Uterus (tissue), 4 donors: ENCODE measurements at places on chromosomes 12 and 14.

DNA sequence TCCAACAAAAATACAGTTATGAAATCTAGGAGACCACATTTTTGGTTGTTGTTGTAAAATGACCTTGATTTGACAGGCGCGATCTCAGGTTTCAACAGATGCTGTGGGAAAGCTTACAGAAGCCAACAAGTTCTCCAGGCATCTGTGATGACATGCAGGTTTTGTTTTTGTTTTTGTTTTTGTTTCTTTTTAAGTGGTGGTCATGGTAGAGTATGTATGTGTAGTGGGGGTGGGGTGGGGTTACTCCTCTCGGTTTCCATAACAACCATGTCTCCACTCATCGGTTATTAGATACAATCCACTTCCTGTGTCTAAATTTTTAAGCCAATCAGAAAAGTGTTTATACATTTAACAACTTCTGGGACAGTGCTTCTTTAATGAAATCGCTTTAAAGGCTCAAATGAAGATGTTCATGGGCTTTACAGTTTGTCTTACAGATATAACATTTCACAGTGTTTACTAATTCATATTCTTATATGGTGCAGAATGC lies 199.9 kb upstream of the FOXN3 start:
- no peak for DNase-seq

GRCh38 chr14:35355981-35356841 lies 48.3 kb downstream of the NFKBIA start:
- no peak for DNase-seq

DNA sequence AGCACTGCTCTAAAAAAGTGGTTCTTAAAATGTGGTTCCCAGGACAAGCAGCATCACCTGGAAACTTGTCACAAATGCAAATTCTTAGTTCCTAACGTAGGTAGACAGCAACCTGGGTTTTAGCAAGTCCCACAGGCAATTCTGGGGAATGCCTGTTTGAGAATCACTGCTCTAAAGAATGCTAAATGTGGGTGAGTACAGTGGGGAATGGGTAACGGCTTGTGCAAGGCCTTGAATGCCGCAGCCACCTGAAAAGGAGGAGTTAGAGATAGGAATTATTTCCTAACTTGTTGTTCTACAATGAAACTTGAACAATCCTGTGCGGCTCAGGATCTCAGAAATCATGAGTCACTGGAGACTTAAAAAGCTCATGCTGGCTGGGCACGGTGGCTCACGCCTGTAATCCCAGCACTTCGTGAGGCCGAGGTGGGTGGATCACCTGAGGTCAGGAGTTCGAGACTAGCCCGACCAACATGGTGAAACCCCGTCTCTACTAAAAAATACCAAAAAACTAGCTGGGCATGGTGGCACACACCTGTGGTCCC lies 34.9 kb downstream of the GNS start:
- DNase-seq = no peak

DNA sequence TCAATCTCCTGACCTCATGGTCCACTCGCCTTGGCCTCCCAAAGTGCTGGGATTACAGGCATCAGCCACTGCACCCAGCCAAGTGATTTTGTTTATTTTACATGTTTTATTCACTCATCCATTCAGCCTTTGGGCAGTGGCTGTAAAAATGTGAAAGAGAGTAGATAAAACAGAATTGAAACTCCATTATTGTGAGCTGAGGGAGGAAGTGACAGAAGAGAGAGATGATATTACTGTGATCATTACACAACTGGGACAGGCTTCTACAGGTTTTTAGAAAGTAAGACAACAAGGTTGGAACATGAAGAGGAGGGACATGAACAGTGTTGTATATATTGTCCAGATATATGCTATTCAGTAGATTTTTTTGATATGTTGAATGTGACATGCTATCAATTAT lies 25.0 kb downstream of the CREBL2 start:
- DNase-seq = no peak

- no peak for DNase-seq
These were observed 220.5 kb downstream of the PELI2 start for GRCh38 chr14:56338674-56339073.

GRCh38 chr14:54207476-54208462 lies 189.0 kb upstream of the CDKN3 start:
- DNase-seq = no peak

- no peak for DNase-seq
These were observed 639 bp downstream of the FZD10 start for GRCh38 chr12:130162745-130163460.
